ENCODE measurements at places on chromosomes 7 and 10.

DNA sequence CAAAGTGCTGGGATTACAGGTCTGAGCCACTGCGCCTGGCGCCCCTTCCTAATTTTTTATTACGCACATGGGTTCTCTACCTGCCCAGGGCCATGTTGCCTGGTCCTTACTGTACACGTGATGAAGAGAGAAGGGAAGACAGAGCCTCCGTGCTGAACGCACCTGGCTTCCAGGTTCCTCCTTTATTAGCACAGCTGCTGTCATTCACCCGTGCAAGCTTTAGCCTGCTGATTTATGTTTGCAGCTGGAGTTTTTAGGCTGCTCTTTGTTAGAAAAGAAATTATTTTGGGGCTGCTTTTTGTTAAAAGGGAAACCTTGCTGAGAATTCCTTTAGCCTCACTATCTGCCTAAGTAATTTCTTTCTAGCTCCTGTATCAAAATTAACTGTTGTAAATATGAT is 417.0 kb downstream of the CALN1 start:
- no peak for DNase-seq

DNA sequence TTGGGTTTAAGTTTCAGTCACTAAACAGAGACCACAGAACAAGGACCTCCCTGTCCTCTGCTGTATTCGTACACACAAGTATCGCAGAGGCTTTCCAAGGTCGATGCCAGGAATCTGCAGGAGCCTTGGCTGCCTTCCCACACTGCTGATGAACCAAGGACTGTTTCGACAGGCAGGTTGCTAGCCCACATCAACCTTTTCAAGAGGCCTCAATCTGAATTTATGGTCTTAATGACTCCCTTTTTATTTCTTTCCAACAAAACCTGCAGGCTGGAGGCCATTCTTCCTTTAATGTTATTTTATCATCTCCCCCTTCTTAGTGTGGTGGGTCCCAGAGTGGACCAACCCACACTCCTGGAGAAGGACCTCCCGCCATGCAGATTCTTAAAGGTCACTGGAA is 45.6 kb downstream of the JCAD start:
- peak; percentile 94 for DNase-seq

DNA sequence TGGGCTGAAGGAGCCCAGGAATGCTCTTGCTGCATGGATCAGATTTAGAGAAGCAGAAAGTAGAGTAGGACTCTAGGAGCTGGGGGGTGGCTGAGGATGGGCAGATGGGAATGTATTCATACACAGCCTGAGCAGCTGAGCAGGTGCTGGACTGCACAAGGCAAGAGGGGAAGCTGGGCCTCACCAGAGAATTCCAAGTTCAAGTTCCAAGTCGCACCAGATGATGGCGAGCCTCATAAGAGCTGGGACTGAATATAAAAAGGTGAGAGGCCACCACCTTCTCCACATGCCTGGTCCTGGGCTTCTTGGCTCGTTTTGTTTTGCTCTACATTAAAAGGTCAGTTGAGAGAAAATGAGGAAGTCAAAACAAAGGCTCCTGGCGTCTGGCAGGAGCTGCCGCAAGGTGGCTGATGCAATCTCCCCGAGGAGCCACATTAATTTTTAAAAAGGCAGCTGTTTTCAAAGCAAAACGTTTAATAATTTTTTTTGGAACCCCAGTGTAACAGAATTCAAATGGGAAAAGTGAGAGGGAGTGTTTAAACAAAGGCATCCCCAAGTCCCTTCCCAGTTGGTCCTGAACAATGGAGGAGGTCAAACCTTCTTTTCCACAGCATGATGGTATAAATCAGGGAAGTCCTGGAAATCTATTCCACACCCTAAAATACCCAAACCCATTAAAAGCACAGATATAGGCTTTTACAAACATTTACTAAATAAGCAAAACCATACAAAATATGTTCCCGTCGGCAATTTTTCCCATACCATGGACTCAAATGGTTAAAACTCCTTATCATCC is 9.5 kb downstream of the CYREN start:
- no peak for DNase-seq

DNA sequence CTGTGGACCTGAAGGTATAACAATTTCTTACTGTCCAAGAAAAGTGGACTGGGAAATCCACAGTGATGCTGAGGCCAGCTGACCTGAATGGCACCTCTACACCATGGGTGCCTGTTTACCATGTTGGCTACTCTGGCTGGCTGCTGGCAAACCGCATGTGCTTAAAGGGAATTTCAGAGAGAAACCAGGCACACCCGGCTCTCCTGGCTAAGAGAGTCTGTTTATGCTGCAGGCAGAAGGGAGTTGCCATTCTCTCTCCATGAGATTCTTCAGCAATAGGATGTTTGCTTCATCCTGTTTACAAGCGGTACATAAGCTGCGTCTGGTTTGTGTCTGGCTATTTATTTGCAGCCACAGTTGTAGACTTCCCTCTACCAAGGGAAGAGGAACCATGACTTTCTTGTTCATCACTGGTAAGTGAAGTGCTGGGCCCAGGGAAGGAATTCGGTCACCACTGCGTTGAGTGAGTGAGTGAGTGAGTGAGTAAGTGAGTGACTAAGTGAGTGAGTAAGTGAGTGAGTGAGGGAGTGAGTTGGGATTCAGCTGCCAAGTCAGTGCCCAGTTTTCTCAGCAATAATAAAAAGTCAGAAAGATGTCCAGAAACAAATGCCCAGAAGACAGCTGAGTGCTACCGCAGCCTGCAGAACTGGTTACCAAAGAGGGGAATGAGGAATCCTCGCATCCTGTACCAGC is 90.4 kb downstream of the COBL start:
- DNase-seq: no peak

GRCh38 chr10:38038107-38038931 is 27.8 kb downstream of the ZNF33A start:
- no peak for DNase-seq

GRCh38 chr10:117946525-117947070 is 100.1 kb downstream of the RAB11FIP2 start:
- DNase-seq: no peak

All from testis (tissue), 5 donors.